B cell (primary cell): ENCODE measurements at places on chromosomes 6 and 20.

- DNase-seq: no peak
Observed at GRCh38 chr6:2616811-2617210, 133.9 kb downstream of the MYLK4 start.

DNA sequence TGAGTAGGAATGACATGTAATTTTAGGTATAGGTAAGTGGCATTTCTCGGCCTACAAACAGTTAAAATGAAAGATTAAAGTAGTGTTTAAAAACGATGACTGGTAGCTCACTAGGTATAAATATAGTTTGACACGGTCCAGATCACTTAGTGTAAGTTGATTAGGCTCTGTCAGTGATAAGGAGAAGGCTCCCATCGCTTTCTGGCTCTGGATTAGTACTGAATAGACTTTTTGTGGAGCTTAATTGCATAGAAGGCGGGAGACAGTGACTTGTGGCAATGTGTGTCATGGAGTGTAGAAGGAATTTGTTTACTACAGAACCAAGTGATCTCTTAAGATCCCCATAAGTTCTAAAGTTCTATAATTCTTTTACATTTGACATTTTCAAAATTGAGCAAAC is 6.7 kb downstream of the PYGB start:
- DNase-seq: no peak

GRCh38 chr6:22783931-22784330 is 214.6 kb downstream of the HDGFL1 start:
- DNase-seq: no peak

DNA sequence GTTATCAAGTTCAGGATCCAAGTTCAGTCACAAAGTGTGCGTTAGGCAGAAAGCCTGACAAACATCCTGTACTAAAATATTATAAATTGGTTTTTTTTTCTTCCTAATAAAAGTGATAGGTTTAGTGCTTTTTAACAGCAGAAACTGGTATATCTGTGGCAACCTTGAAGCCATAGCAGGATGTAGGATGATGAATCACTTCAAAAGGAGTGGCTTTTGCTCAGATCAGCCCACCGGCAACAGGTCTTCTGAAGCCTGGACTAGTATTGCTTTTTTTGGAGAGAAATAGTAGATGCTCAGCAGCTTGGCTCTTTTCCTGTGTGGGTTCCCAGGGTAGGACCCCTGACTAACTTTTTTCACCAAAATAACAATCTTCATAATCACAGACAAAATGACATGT is 190.8 kb downstream of the EPM2A start:
- no peak for DNase-seq

- no peak for DNase-seq
Observed at GRCh38 chr6:64145658-64146057, 510.1 kb downstream of the PHF3 start.

GRCh38 chr6:39056681-39057080 is 8.1 kb downstream of the GLP1R start:
- no peak for DNase-seq

- DNase-seq: no peak
Observed at GRCh38 chr6:128057541-128057940, 156.7 kb upstream of the THEMIS start.

GRCh38 chr20:59007665-59008511 is 834 bp upstream of the CTSZ start:
- peak; percentile 89 for DNase-seq

- DNase-seq: no peak
Observed at GRCh38 chr20:20426655-20426907, 58.7 kb downstream of the INSM1 start.

DNA sequence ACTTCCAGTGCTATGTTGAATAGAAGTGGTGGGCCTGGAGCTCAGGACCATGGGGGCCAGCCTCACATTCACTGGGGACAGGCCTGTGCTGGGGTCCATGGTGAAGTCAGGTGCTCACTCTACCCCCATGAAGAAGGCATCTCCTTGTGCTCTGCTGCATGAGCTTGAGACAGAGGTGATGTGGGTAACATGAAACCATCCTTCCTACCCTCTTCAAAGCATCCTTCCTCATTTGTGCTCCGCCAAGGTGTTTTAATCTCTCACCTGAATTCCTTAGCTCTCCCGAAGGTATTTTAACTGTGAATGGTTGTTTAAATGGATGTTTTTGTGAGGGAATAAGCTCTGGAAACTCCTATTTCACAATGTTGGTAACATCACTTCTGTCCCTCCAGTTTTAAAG is 209.6 kb upstream of the PCSK2 start:
- no peak for DNase-seq

GRCh38 chr6:154058963-154059680 is 20.1 kb downstream of the OPRM1 start:
- DNase-seq: no peak

DNA sequence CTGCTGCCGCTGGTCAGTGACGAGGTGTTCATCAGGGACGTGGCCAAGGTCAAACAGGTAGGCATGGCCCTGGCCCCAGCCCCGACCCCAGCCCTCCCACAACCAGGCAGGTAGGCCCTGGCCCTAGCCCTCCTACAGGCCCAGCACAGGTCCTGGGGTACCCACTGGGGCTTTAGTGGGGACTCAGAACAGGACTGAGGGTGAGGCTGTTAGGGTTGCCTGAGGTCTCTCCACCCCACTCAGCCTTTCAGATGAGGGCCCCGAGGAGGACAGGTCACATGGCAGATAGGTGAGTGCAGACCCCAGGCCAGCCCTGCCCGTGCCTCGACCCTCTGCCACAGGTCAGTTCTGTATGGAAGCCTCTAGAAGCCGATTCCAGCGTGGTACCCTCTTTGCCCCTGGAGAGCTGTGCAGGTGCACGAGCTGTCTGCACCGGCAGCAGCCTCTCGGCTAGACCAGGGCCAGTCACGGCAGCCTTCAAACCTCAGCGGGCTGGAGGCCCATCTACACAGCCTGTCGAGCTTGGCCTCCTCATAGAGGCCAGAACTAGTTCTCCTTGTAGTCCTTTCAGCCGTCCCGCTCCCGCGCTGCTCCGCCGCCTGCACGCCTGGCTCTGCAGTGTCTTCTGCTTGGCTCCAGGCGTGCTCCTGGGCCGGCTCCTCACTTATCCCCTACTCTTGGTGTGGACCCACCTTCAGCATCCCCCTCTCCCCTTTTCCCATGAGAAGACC is 35.5 kb downstream of the PYGB start:
- DNase-seq: no peak

DNA sequence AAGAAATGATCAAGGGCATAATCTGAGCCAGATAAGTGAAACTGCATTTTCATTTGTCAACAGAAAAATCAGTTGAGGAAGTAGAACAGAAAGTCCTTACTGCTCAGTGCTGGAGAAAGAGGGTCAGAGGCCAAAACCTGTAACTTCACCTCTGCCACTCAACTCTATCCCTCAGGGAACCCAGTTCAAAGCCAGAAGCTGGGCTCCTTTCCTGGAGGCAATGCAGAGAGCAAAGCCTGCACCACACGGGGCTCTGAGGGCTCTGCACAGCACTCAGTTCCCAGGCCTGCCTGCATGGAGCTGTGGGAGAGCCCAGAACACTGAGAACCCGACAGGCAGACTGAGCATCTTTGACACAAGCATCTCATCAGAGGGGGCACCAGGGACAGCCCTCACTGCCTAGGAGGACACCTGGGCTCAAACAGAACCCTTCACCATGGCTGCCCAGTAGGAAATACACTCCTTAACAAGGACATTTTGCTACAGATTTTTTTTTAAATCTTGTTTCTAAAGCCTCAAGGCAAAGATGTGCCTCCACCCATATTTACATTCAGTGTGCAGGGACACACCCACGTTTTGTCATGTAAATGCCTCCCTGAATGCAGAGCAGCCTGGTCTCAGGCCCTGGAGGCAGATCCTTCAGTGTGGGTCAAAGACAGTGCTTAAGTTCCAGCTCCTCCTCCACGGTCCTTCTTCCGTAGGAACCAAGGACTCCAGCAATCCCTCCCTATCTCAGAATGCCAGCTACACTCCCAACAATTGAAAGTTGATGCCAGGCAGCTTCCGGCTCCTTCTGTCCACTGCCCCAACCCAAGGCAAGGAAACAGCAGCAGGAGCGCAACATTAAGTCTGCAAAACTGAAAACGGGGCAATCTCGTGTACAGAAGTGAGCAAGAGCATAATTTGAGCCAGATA is 6.6 kb downstream of the RNASET2 start:
- peak; percentile 37 for DNase-seq

DNA sequence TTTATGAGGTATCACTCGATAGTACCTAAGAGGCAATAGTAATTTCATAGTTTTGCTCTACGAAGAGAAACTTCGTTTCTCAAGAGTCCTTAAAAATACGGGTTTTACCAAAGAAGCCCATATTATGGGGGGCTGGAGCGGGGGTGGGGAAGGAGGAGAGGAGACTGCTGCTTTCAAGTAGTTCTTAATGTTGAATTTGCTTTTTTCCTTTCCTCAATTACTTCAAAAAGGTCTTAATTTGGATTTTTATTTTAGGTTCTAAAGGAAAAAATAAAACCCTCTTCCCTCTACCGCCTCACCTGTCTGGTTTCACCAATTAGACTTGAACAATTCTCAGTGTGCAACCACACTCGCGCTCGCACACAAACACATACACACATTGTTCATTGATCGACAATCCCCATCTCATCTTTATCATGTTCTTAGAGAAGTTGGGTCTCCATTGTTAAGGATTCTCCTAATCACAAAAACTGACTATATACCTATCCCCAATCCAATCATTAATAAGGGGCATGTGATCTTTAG is 97.2 kb downstream of the HFE start:
- DNase-seq: no peak

GRCh38 chr6:33875696-33876095 is 71.9 kb upstream of the MLN start:
- DNase-seq: no peak

- DNase-seq: no peak
Observed at GRCh38 chr20:5807431-5807830, 57.2 kb downstream of the SHLD1 start.

- DNase-seq: no peak
Observed at GRCh38 chr6:23003671-23004467, 434.5 kb downstream of the HDGFL1 start.

DNA sequence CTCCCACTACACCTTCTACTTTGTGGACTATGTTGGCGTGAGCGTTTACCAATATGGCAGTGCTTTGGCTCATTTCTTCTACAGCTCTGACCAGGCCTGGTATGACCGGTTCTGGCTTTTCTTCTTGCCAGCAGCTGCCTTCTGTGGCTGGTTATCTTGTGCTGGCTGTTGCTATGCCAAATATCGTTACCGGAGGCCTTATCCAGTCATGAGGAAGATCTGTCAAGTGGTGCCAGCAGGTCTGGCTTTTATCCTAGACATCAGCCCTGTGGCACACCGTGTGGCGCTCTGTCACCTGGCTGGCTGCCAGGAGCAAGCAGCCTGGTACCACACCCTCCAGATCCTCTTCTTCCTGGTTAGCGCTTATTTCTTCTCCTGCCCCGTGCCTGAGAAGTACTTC is 16.5 kb upstream of the EFHC1 start:
- DNase-seq: no peak

- DNase-seq: no peak
Observed at GRCh38 chr20:25269057-25269832, 21.4 kb downstream of the PYGB start.

DNA sequence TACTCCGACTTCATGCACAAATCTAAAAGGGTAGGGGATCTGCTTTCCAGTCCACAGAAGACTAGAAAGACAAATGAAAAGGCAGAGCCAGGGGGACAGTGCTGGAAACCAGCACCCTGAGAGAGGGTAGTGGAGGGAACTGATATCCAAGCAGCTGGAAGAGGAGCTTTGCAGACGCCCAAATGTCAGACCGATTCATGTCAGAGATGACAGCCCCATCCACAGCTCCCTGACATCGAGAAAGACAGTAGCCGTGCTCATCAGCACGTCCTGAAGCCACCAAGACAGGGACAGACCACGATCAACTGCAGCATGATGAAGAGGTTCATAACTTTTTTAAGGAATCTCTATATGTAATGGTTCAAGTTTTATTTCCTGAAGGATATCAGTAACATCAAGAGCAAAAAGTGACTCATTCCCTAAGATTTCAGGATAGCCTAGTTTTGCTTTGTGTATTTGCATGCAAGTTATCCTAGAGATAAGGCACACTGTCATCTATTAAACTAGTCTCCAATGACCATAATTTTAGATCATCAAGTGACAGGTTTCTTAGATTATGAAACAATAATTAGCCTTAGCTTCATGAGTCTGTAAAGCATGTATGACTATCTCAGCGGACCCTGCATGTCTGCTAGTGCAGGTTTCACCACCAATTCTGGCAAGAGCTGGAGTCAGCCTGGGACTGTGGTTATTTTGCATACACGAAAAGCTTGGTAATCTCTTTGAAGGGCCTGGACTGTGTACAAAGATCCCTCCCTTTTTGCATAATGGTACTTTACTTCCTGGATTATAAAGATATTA is 43.0 kb downstream of the PRDM1 start:
- DNase-seq: no peak

DNA sequence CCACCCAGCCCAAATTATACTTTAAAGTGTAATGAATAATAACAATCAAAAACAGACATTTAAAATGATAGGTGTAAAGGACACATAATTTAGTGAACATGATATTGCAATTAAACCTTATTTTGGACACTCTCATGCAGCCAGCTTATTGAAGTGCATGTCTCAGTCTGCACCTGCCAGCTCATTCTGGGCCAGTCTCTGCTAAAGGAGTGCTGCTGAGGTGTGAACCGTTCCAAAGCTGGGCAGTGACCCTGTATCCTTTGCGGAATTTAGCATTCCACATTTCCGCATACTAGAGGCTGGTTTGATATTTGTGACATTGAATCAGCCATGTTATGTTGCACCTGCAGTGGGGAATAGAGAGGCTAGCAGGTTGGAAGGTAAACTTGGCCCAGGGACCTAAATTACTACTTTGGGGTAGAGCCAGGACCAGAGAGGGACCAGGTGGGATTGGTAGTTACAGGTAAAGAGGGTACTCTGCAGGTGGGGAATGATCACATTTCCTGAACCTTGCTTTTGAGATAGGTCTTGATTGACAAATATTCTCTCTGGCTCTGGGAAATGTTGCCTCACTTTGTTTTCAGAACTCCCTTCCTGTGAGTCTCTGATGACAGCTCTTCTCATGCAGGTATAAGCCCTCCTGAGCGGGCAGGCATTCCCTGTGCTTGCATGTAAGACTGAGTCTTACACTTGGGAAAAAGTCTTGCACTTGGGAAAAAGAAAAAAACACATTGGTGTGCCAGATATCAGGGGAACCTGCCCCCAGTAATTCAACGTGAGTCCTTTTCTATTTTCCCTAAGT is 26.2 kb downstream of the TULP4 start:
- no peak for DNase-seq

DNA sequence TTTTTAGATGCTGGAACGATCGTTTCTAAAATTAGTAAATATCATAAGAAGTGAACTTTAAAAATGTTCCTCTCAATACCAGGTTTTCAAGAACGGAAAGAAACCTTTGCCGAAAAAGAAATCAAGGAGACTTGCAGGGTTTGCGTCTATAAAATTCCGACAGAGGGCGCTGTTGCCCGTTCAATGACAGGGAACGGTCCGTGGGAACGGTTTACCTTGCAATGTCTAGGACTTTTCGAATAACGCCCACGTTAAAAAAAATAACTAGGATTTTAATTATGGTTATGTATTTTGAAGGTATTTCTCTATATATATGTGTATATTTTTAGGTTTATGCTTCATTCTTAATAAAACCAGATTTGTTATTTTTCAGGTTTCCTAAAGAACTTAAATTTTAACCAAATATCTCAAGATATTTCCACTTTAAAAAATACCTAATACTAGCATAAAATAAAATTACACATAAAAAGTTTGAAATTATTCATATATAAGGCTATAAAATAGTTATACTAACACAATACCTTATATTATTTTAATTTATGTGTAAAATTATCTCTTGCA is 2.5 kb upstream of the TFAP2B start:
- DNase-seq: peak; percentile 67

GRCh38 chr6:26126394-26127235 is 39.4 kb downstream of the HFE start:
- DNase-seq: no peak

- DNase-seq: no peak
Observed at GRCh38 chr20:7938058-7938457, 2.2 kb downstream of the HAO1 start.
